ENCODE measurements at places on chromosomes 5 and 9.

DNA sequence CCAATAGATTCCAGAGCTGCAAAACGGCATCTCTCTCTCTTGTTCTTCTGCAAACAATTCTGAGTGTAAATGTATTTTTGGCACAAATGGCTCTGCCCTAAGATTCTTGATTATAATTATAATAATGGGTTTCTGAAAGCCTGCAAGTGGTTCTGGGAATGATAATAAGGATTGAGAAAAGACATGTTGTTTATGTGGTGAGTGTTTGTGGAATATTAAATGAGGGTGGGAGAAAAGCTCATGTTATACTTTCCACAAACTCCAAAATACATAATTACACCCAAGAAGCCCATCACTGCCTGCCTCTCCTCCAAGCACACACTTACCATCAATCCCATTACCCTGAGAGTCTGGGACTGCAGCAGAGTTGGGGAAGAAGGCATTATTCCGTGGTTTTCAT lies 460.0 kb upstream of the BRINP1 start:
- no peak for DNase-seq

DNA sequence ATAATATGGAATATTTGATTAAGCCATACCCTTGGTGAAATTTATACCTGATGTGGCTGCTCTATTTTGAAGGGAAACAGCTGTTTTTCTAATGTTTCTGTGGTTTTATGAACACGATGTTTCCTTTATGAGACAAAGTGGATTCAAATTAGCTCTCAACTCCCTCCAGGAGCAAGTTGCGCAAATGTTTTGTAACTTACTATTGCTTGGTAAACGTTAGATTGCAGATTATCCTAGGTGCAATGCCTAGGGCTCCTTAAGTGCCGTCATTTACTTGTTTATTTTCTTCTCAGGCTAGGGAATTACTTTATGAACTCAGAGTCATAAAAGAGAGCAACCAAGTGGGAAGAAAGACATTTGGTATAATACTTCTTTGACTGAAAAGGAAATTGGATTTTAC lies 763.1 kb downstream of the TAF11L14 start:
- DNase-seq, result no peak

- DNase-seq, result no peak
These were observed 269.1 kb downstream of the RFX3 start for GRCh38 chr9:3256571-3257330.

- DNase-seq, result no peak
These were observed 156.0 kb upstream of the MAST4 start for GRCh38 chr5:66440202-66440680.

- no peak for DNase-seq
These were observed 39.8 kb downstream of the FOXI1 start for GRCh38 chr5:170145462-170145861.

DNA sequence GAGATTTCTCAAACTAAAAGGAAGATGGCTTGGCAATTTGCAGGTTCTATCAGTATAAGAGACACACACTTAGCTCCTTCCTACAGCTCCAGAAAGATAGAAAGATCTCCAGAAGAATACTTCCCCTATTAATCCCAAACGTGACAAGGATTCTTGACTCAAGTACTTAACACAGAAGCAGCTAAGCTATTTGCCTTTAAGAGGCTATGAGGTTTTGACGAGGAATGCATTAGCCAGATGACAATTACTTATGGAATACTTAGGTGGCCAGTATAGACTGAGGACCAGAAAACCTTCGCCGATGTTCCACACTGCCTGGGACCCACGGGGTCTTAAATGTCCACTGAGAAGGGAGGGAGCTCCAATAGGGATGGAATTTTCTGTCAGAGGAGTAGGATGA lies 340.5 kb upstream of the KIF2A start:
- DNase-seq, result no peak

DNA sequence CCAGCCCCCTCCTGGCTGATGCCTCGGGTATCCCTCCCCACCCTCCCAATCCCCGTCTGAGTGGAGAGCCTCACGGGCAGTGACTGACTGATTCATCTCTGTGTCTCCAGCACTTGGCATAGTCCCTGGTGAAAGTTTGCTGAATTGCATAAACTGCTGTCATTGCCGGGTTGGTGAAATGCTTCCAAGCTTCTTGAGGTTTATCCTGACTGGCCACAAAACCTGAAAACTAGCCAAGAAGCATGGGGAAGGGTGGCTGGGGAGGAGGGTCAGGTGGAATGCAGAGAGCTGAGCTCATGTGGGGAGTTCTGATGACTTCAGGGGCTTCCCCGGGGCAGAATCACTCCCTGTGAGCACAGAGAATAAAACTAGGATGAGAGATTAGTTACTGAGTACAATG lies 56.9 kb upstream of the GGTA1 start:
- no peak for DNase-seq

DNA sequence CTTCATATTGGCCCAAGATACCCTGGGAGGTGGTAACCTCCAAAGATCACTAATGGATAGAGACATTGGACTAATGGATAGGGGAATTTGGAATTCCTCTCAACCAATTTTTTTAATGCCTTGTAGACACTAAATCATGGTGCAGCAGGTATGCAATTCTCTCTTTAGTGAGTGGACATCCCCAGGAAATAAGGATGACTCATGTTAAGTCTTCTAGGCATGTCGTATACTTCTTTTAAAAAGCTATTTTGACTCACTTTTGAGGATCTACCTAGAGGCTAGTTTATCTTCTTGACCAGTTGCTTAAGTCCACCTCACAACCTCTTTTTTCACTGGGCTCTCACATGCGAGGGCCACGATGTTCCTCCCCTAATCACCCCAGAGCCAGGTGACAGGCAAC lies 211.6 kb upstream of the CDH12 start:
- DNase-seq, result no peak

DNA sequence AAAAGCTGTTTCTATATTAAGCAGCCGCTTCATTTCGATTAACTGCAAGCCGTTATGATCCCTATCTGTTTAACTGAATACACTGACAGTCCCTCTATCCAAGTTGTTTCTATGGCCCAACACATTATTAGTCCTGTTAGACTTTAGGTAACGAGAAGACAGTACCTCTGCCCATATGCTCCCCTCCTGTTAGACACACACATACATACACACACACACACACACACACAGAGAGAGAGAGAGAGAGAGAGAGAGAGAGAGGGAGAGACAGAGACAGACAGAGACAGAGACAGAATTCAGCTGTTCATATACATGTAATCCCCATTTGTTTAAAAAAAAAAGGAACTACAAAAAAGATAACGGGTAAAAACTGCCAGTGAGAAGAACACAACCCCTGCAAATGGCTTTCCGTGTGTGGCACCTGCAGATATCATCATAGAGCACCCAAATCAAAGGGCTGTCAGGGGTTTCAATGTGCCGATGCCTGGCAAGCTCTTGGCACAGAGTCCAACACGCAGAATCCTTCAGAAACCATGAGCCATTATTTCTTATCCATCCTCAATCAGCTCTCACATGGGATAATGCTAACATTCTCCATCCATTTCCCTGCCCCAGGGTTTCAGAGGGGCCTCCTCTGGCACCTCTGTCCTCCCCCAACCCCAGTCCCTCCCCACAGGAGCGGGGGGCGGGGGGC lies 144.0 kb downstream of the MYO10 start:
- DNase-seq, result no peak

DNA sequence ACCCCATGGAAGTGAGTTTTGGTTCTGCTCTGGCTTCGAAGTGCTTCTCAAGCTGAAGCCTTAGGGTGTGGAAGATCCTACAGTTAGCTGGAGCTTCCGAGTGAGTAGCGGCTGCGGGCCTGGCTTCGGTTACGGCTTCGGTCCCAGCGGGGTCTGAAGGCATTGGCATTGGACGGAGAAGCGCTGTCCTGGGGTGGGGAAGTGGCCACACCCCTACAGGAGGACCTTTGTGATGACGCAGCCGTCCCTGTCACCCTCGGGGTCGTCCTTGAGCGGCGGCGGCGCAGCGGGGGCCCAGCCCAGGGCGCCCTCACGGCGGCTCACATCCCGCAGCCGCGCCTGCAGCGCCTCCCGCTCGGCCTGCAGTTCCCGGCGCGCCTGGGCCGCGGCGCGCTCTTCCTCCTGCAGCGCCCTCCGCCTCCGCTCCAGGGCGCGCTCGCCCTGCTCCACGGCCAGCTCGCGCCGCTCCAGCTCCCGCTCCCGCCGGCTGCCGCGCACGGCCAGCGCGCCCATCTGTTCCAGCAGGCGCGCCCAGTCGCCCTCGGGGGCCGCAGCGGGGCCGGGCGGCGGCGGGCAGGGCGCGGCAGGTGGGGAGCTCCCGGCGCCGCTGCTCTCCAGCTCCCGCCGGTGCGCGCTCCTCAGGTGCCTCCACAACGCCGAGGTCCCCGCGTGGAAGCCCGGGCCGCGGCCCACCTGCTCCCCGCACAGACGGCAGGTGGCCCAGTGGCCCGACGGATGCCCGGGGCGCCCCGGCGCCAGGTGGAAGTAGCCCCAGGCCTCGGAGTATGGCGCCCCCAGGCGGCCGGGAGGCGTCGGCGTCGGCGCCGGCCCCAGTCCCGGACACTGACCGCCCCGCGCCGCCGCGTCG lies 9.9 kb downstream of the ZBED3 start:
- peak; percentile 51 for DNase-seq

- no peak for DNase-seq
These were observed 50.1 kb upstream of the MACIR start for GRCh38 chr5:103208460-103208859.

GRCh38 chr5:77983482-77984199 lies 207.5 kb upstream of the TBCA start:
- no peak for DNase-seq

GRCh38 chr5:160787240-160787639 lies 64.8 kb downstream of the ATP10B start:
- no peak for DNase-seq

GRCh38 chr9:101093620-101094019 lies 65.1 kb downstream of the PLPPR1 start:
- no peak for DNase-seq

DNA sequence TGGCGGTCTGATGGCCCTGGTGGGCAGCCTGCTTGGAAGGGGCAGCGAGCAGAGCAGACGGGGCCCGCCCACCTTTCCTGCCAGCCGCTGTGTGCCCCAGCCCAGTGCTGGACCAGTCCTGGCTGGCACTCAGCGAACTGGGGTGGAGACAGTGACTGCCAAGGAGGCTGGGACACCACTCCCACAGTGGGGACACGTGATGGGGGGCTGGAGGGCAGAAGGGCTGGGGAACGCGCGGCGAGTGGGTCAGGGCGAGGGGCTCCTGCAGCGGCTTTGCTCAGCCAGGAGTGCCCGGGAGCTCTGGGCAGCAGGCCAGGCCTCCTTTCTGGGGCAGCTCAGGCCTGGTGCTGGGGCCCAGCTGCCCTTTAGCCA lies 19.5 kb downstream of the NCS1 start:
- no peak for DNase-seq

DNA sequence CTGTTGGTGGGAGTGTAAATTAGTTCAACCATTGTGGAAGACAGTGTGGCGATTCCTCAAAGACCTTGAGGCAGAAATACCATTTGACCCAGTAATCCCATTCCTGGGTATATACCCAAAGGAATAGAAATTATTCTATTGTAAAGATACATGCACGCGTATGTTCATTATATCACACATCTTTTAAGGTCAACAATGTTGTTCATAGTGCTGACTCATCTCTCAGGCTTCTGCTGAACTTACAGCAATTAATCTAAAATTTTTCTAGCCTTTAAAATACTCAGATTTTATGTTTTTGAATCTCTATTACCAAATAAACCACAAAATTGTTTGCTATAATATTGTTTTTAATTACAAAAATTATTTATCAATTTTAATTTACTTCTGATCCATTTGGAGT lies 38.8 kb upstream of the ZNF618 start:
- DNase-seq, result no peak

- DNase-seq, result no peak
These were observed 116.8 kb downstream of the ADAMTS6 start for GRCh38 chr5:65364907-65365306.

DNA sequence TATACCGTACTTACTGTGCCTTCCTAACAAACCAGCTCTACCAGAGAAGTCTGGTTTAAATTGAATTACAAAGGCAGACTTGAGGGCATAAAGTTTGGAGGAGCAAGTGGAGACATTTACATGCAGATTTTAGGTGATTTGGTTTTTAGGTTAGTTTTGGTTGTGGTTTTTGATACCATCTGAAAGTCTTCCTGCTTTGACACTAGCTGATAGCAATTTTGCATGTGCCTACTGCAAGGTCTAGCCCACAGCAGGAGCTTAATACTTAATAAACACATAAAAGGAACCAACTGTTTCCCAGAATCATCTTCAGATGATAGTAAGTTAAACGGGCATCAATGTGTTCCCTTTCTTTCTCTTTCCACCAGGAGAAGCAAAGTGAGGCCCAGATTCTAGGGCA lies 3.4 kb upstream of the ESM1 start:
- DNase-seq, result no peak

DNA sequence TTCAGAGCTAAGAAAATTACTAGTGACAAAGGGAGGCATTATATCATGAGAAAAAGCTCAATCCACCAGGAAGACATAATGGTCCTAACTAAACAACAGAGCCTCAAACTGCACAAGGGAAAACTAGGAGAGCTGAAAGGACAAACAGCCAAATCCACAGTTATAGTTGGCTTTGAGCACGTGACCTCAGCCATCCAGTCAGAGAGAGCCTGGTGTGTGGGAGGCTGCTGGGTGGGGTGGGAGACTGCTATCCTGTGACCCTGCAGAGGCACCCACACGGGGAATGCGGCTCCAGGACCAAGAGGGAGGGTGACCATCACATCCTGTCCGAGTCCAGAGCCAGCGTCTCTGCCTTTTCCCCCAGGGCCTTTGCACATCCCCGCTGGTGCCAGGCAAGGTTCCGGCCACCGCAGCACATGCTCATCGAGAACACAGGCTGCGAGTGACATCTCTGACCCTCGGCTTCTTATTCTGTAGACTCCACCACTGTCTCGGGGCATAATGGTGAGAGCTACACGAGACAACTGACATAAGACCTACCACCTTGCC lies 145.1 kb downstream of the PHF2 start:
- DNase-seq, result no peak

DNA sequence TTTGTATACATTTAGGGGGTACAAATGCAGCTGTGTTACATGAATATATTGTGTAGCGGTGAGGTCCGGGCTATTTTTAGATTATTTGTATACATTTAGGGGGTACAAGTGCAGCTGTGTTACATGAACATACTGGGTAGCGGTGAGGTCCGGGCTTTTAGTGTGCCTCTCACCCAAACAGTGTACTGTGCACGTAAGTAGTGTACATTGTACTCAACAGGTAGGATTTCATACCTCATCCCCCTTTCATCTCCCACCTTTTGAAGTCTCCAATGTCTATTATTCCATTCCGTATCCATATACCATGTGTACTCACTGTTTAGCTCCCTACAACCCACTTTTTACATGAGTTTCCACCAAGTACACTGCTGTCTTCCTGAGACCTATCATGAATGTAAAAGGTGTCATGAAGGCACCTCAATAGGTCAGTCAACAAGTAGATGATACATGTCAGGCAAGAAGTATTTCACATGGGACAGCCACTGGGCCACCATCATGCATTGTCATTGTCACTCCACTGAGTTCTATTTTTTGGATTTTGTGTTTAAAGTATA lies 27.7 kb downstream of the SKP1 start:
- DNase-seq, result no peak
